ENCODE measurements at places on chromosomes 16 and 17. TPM values are rescaled to one million over a fixed set of nuclear protein-coding genes. Genes with fewer than 3 reads are reported as not detected.

Gene ATP2C2
- not detected for total RNA-seq

Gene NFATC3
- total RNA-seq, result 147 TPM

Gene NPIPA8
- not detected for total RNA-seq

Gene AOC3
- total RNA-seq, result 1.7 TPM

Gene CACNA1H
- total RNA-seq, result 1.8 TPM

Gene RNF151
- total RNA-seq, result not detected

Gene ANKS3
- total RNA-seq, result 17.6 TPM

Gene SLFN11
- 30.4 TPM for total RNA-seq

Gene PDILT
- total RNA-seq, result not detected

Gene CES4A
- 20.8 TPM for total RNA-seq

Gene TMEM219
- 85.1 TPM for total RNA-seq

Gene CLEC19A
- total RNA-seq, result not detected

Gene CCL2
- total RNA-seq, result not detected

Gene NT5M
- total RNA-seq, result 6.3 TPM

Gene PIPOX
- total RNA-seq, result 6.4 TPM

Gene TXNL4B
- total RNA-seq, result 18.5 TPM

Gene FOXL1
- not detected for total RNA-seq
